ENCODE measurements at places on chromosomes 3 and 15.

DNA sequence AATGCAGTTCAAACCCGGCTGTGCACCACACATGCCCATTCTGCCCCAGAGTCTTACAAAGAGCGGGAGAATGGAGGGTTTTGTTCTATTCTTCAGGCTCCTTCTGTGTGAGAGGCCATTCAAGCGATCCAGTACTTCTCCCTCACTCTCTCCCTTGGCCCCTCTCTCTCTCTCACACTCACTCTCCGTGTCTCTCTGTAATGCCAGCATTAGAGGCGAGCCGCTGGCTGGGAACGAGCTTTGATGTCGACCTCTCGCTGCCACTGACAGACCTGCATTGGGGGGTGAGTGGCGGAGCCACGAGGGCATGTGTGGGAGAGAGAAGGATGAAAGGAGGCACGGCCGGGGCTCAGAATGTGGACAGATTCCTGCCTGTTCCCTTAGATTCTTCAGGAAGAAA, 231.7 kb upstream of the ARRDC4 start:
- no peak for DNase-seq

DNA sequence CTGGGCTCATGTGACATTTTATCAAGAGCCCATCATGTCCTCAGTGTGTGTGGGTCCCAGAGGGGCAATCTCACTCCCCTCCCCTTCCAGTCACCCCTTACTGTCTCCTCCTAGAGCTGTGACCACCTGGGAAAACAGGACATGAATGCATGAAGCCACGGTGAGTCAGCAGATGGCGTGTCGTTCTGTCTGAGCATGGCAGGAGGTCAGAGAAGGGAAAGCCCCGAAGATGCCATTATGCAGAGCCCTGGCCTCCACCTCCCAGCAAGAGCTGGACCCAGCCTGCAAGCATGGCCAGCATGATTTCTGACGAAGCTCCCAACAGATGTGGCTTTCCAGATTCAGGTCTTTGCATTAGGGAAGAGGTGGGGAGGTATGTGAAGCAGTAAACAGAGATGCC, 118.5 kb downstream of the TLE3 start:
- no peak for DNase-seq

- DNase-seq = no peak
These were observed 5.5 kb upstream of the MYRIP start for GRCh38 chr3:39803956-39804355.

DNA sequence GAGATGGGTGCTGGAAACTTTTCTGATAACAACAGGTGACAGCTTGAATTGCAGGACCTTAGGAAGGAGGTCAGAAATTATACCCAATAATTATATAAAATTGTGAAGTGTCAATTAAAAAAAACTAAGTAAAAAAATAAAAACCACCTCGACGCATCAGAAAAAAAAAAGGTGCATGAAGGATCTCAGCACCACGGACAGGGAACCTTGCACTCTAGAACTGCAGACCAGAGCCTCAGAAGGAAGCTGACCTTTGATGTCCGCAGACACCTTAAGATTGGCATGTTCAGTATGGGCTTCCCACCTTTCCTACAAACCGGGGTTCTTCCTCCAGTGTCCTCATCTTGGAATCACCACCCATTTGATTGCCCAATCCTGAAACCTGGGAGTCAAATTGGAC, 60.9 kb downstream of the SCN10A start:
- no peak for DNase-seq

- DNase-seq = no peak
These were observed 8.4 kb downstream of the ITGB5 start for GRCh38 chr3:124878561-124879336.

- no peak for DNase-seq
These were observed 215.0 kb upstream of the THBS1 start for GRCh38 chr15:39365873-39366272.

GRCh38 chr3:56366641-56367162, 101.6 kb downstream of the ERC2 start:
- no peak for DNase-seq

- DNase-seq = peak; percentile 81
These were observed 16.8 kb upstream of the PLA2G4E start for GRCh38 chr15:42037656-42038055.

GRCh38 chr3:64155328-64155727, 69.9 kb downstream of the PRICKLE2 start:
- no peak for DNase-seq

DNA sequence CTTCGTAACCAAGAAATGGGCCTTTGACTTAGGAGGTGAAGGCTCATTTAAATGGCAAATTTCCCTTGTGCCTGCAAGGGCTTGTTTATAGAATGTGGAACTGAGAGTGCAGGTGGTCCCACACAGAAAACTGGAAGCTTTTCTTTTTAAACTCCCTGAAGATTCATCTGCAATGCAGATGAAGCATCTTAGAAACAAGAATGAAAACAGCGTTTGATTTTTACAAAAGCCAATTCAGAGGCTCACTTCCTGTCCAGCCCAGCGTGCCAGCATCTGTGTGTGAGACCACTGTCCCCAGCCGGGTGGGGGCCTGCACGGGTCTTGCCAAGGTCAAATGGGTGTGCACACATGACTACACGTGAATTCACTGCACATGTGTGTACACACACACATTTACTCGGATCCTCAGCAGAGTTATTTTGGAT, 94.7 kb downstream of the LINGO1 start:
- no peak for DNase-seq

DNA sequence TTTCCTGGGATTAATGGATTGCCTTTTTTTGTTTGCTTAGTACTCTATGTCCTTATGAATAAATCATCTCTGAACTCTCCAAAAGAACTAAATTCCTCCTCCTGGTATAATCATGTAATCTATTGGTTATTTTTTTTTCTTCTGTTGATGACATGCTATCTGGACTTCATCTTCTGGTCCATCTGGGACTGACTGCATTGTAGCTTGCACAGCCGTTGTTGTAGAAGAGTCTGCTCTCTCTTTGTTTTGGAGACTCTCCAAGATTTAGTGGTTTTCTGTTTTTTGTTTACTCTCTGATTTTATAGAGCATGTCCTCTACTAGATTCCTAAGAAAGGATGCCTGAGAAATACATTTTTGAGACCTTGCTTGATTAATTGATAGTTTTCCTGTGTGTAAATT, 19.1 kb downstream of the IREB2 start:
- DNase-seq = no peak

GRCh38 chr3:12970684-12971083, 102.5 kb downstream of the IQSEC1 start:
- peak; percentile 14 for DNase-seq

GRCh38 chr3:114389156-114389555, 95.3 kb downstream of the TIGIT start:
- DNase-seq = no peak

- DNase-seq = no peak
These were observed 360.0 kb upstream of the PROK2 start for GRCh38 chr3:72144773-72145505.

DNA sequence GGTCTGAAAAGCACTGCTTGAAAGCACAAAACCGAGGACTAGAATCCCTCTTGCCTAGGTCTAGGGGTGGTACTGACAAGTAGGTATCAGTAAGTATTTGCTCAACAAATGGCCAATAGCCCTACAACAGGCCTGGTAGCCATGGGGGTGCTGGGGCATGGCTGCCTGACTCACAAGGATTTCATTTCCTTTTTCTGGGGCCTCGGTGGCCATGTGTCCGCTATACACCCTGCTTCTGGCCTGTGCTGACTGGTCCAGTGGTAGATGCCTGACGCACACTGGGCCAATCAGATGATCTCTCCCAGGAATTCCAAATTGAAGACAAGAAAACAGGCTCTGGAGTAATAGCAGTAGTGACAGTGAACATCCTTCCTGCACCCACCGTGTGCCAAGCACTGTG, 29.4 kb downstream of the MELTF start:
- no peak for DNase-seq

DNA sequence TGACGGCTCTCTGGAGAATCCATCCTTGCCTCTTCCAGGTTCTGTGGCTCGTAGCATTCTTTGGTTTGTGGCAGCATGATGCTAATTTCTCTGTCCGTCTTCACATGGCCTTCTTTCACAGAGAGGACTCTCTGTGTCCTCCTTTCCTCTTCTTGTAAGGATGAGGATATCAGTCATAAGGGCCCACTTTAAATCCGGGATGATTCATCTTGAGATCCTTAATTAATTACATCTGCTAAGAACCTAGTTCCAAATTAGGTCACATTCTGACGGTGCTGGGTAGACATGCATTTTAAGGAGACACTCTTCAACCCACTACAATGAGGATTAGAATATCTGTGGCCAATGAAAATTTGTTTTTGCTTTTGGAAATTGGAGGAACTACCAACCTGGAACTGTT, 15.7 kb upstream of the GXYLT2 start:
- no peak for DNase-seq

DNA sequence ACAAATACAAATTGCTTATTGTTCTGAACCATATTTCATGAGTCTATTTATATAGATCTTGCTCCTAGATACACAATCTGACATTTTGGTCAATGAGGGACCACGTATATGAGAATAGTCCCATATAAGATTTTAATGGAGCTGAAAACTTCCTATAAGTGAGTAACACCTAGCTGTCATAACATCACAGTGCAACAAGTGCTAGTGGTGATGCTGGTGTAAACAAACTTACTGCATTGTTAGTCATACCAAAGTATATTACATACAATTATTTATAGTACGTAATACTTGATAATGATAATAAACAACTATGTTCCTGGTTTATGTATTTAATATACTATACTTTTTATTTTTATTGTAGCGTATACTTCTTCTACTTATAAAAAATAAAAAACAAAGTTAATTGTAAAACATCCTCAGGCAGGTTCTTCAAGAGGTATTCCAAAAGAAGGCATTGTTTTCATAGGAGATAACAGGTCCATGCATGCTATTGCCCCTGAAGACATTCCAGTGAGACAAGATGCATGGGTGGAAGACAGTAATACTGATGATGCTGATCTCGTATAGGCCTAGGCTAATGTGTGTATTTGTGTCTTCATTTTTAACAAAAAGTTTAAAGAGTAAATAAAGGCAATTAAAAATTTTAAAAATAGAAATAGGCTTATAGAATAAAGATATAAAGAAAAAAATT, 46.8 kb upstream of the NAALADL2 start:
- DNase-seq = no peak

GRCh38 chr15:40782609-40783227, 12.9 kb downstream of the C15orf62 start:
- peak; percentile 85 for DNase-seq

DNA sequence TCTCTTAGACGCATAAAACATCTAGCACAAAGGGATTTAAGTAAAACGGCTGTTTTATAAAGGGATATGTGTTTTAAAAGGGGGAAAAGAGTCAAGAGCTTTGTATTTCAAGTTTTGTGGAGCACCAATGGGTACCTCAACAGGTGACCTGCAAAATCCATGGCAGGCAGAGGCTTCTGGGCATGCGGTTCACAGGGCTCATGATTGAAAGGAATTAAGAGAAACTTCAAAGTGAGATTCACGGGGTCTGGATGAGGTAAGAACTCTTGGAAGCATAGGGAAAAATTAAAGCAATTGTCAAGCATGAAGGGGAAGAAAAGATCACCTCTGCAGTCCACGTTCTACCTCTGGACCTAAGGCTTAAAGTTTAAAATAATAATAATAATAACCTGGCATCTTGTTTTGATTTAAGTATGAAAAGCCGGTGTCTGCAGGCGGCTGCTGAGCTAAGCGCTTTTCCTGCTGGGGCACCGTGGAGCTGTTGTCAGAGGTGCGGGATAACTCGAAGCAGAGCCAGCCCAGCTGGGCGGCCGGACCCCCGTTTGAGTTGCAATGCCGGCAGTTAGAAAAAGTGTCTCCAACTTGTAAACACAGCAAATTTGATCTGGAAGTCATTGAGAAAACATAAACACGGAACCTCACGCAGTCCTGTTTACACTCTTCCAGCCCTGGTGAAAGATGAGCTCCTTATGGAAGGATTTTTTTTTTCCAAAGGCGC, 40.5 kb downstream of the HES1 start:
- no peak for DNase-seq

GRCh38 chr15:60235951-60236710, 161.7 kb downstream of the ANXA2 start:
- DNase-seq = no peak

DNA sequence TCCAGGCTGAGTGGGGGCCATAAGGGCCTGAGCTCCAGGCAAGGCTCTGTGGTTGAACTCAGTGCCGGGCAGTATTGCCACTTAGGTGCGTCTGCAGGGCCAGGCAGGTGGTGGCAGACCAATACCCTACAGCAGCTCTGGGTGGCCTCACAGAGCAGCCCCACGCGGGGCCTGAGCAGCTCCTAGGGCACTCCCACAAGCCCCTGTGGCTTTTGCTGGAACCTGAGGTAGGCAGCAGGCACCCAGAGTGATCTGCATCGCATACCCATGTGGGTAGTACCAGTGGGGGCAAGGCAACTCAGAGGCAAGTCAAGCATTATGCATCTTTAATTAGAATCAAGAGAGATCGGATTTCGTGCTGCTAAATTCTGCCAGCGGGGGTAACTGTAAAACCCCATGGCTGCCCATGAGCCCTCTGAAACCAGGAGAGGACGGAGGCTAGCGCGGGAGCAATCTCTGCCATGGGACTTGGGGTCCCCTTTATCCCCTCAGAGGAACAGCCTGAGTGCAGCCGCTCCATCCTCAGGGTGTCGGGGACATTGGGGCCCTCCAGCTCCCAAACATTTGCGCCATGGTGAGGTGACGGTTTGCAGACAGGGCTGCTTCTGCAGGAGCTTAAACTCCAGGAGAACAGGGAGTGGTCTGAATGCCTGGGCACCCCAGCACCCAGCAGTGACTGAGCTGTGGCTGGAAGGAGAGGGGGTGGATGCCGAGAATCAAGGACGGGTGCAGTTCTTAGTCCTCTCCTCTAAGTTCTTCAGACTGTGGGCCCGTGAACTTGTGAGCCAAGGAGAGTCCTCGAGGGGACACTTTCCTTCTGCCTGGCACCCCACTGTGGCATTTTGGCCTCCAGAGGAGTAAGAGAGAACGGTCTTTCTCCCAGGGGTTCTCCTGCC, 62.4 kb upstream of the PCSK6 start:
- no peak for DNase-seq

DNA sequence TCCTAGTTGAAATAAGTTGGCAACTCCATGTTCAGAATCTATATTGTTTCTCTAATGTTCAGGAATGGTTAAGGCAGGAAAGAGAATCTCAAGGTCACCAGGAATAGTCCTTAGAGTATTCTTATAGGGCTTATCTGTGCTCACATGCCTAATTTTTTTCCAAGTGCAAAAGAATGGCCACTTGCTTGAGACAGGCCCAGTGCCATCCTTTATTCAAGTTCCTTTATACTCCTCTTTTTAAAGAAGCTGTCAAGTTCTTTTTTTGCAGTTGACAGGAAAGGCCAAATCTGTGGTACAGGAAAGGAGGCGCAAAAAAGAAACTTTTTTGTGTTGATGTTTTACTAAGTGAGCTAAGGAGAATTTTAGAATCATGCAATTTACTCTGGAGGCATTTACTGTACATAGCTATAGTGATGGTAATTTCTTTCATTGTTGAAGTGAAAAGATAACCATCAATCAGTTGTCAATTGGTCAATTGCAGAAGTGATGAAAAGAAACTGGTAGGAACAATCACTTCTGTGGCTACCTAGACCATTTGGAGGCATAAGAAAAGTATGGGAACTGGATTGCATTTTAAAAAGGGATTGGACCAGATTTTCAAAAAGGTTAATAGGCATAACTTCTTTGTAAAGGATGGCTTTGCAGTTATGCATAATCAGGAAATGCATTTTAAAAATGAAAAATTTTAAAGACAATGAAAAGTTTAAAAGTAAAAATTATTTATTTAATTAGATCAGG, 102.5 kb upstream of the SOX2 start:
- DNase-seq = peak; percentile 29

- DNase-seq = no peak
These were observed 566.3 kb upstream of the TGFBR2 start for GRCh38 chr3:30040126-30040525.

- DNase-seq = no peak
These were observed 561.8 kb downstream of the MCTP2 start for GRCh38 chr15:94793207-94793606.
